ENCODE measurements at places on chromosomes 12 and 14.

- no peak for DNase-seq
These were observed at the start of gene PTPRO for GRCh38 chr12:15322164-15323061. PTPRO (plus strand) TSS chr12:15322508.

DNA sequence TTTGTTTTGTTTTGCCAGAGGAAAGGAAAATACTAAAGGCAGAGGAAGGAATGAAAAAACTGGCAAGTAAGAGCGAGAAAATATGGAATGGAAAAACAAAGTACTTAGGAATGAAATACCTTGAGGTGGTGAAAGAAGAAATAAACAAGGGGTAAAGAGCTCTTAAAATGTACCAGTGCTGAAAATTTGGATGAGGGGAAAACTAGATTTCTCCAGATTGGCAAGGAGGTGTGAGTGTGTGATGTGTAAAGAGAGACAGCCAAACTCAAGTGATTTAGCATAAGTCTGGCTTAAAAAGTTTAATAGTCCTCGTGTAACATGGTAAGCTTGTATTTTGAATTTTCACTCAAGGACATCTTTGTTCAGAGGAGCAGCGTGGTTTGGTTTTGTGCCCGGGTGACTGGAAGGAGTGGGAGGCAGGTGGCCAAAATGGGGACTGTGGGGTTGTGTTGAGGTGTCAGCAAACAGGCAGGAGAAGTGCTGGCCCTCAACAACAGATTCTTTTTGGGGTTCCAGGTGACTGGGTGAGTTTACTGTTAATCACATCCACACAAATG, 102.7 kb downstream of the DACT1 start:
- DNase-seq = no peak

GRCh38 chr12:50215033-50215432, 47.9 kb upstream of the CERS5 start:
- no peak for DNase-seq

DNA sequence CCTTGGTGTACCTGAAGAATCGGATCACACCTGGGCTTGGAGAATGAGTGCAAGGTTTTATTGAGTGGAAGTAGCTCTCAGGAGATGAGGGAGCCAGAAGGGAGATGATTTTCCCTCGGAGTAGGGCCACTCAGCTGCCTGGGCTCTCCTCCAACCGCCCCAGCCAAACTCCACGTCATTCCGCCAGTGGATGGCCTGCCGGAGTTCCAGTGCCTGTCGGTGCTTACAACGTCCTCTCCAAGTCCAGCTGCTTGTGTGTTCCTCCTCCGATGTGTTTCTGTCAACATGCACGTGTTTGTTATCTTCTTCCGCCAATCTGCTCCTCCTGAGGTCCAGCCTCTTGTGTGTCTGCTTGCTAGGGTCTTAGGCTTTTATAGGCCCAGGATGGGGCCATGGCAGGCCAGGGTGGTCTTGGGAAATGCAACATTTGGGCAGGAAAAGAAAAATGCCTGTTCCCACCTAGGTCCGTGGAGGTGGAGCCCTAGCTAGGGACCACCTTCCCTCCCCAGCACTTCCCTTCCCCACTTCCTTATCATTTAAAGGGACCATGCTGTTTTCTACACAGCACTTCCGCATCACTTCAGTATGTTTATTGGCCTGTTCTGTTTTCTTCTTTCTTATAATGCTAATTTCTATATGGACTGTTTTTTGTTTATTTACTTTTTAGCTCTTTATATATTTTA, 343.2 kb downstream of the PDZRN4 start:
- no peak for DNase-seq

GRCh38 chr12:127162902-127163301, 1104.1 kb upstream of the TMEM132C start:
- DNase-seq = peak; percentile 16

DNA sequence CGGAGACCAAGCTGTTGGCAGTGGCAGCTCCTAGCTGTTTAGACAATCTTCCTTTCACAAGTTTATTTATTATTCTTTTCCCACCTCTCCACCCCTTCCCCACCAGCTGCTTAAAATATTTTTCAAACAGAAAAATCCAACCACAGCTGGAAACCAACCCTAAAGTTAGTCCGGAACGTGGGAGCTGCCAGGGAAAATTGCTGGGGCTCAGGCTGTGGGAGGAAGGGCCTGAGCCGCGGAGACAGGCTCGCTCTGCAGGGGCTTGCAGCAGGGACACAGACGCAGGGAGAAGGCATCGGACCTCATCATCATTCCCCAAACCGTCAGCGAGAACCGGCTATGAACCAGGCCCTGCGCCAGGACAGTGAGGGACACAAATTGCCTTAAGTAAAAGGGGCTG, 16.1 kb upstream of the TMEM106C start:
- DNase-seq = no peak

All from T-helper 9 cell (primary cell).